ENCODE measurements at places on chromosomes 2 and 18.

DNA sequence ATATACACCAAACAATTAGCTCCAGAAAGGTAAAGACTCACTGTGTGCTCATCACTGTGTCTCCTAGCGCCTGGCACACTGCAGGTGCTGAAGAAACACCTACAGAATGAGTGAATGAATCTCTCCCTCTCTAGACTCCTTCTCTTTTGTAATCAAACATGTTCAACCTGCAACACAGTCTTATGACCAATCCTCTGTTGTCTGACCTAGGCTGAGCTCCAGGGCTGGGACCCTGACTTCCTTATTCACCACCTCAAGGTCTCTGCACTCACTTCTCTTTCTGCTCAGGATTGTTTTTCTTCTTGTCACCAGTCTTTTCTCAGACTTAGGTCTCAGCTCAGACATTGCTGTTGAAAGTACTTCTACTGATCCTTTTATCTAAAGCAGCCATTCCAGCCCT, 9.8 kb downstream of the CKAP2L start:
- DNase-seq = no peak

DNA sequence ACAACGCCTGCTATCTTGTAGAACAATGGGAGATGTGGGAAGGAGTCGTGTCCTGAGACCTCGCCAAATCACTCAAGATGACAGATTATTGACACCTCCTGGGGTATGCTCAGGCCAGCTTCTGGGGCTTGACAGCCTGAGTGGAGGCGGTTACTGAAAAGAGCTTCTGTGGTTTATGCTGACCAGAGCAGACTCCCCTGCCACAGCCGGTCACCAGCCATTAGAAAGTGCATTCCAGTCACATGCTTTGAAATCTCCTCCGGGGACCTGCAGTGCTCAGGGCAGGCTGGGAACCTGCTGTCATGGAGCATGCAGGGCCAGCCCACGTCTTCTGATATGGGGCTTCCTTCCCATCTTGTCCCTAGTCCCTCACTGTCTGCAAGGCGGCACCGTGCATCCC, 215.9 kb downstream of the SEPTIN10 start:
- no peak for DNase-seq

- no peak for DNase-seq
Measured at GRCh38 chr2:239827523-239827890, 197.6 kb downstream of the NDUFA10 start.

- no peak for DNase-seq
Measured at GRCh38 chr2:227472265-227473121, 537 bp downstream of the AGFG1 start.

- no peak for DNase-seq
Measured at GRCh38 chr2:207975921-207976320, 49.4 kb downstream of the PLEKHM3 start.

DNA sequence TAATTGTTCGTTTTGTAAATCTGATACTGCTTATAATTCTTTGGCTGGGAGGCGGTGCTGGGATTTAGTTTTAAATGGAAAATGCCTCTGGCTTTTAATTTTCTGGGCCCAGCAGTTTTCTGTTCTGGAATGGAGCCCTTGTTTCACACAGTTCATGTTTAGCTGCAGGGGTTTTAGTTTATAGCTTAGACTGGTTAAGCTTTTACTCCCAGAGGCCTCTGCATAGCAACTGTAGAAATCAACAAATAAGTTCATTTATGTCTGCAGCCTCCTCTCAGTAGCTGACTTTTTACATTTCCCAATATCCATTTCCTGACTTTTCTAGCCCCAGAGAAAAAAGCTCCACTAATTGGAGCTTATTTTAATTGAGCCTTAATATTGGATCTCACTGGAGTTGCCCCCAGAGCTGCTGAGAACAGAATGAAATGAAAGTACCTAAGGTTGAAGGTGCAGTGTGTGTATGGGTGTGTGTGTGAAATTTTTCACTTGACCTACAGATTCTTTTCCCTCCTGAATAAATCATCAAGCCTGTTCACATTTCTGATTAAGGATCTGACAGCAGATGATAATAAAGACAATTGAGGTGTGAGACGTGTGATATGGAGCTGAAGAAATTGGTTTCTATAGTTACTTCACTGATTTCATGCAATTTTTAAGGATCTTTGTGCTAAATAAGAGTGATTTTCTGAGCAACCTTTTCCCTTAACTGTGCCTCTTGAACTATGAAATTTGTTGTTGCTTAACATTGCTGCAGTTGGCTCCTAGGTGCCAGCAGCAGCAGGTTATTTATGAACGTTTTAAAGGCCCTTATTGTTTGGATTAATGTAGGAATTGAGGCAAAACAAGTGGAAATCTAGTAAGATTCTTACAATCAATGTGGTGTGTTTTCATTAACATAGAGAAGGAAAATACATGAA, 109.6 kb downstream of the TAF4B start:
- no peak for DNase-seq

GRCh38 chr2:112923967-112924338, 13.0 kb downstream of the IL37 start:
- DNase-seq = no peak

- DNase-seq = no peak
Measured at GRCh38 chr18:73752546-73752945, 395.1 kb downstream of the FBXO15 start.

GRCh38 chr2:207933396-207934065, 91.8 kb downstream of the PLEKHM3 start:
- no peak for DNase-seq

DNA sequence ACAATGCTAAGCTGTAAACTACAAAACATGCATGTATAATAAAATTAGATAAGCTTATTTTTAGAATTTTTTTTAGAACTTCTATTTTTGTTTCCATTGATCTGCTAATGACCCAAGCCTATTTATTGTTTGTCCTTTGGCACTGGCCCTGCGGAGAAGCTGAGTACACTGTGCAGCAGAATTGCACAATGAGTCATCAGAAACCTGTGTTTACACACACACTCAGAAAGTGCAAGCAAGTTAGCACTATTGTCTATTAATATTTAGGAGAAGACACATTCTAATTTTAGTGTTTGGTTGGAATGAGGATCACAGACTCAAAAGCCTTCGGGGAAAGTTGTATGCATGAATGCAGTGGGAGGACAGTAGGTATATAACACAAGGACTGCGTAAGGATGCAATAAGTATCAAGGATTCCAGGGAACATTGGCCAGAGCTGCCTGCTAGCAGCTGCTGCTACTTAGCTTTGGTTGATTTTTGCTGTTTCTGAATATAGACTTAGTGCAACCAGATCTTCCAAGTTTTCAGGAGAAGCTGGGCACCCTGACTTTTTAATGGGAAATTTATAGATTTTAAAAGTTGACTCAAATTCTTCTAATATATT, 128.2 kb downstream of the KCNH7 start:
- peak; percentile 48 for DNase-seq

GRCh38 chr2:48589170-48589767, 28.4 kb upstream of the GTF2A1L start:
- no peak for DNase-seq

- DNase-seq = no peak
Measured at GRCh38 chr2:204289066-204289465, 256.2 kb upstream of the PARD3B start.

DNA sequence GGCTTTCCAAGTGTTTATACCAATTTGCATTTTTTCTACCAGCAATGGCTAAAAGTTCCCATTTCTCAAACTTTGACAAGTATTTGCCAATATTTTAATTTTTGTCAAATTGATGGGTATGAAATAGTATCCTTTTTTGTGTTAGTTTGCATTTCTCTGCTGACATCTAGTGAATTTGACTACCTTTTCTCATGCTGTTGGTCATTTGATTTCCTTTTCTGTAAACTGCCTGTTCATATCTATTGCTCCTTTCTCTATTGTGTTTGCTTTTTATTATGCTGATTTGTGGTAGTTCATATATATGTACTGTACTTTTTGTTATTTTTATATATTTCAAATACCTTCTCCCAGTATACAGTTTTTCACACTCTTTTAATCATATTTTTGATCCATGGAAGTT, 149.4 kb downstream of the PMAIP1 start:
- no peak for DNase-seq

DNA sequence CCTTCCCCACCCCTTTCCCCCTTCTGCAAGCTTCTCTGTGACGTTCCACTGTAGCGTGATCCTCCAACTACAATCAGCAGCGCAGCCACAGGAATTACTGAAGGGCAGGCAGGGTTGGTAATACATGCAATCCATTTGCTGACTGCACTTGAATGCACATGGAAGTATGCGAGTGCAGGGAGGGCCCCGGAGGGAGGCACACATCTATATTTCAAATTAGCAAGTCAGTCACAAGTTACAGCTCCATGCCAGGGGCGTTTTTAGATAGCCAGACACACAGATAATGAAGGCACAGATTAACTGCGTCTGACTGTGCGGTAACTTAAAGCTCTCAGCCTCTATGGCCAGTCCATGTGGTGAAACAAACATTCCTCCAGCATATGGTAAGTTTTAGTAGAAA, 209.2 kb upstream of the GATA6 start:
- no peak for DNase-seq

GRCh38 chr2:141554810-141555209, 576.0 kb downstream of the LRP1B start:
- peak; percentile 41 for DNase-seq

DNA sequence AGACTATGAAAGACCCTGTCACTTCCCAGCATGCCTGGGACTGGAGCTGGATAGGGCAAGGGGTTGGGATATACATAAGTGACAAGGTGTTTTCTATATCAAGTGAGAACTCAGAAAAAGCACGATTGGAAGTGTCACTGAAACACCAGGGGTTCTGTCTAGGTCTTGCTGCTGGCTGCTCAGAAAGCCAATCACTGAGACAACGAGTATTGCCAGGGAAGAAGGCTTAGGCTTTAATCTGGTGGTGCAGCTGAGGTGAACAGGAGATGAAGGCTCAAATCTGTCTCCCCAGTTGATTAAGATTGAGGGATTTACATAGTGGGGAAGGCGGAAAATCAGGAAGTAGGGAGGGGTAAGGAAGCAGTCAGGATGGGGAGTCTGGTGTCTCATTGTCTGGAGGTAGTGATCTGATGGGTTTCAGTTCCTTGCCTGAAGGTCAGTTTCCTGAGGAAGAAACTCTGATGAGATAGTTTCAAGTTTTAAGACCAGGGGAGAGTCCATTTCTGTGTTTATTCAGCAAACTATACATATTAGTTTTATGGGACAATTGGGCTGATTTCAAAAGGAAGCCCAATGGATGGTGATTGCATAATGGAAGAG, 3.5 kb upstream of the C2orf74 start:
- no peak for DNase-seq

DNA sequence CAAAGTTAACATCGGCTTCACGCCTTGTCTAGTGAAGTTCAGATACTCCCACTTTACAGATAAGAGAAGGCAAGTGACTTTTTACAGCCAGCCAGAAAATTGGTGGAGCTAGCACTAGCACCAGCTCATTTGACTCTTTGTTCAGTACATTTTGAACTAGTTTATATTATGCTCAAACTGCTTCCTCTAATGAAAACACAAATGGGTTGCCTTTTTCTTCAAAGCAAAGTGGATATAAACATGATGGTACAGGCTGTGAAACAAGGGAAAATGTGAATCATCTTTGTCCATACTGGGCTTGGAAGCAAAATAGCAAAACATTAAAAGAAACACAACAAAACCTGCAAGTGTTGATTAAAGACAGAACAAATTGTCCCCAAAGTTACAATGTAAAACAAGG, 99.6 kb upstream of the LHCGR start:
- DNase-seq = no peak

- DNase-seq = no peak
Measured at GRCh38 chr2:204776781-204777559, 231.7 kb downstream of the PARD3B start.

GRCh38 chr2:188477564-188478103, 186.0 kb downstream of the GULP1 start:
- DNase-seq = no peak

DNA sequence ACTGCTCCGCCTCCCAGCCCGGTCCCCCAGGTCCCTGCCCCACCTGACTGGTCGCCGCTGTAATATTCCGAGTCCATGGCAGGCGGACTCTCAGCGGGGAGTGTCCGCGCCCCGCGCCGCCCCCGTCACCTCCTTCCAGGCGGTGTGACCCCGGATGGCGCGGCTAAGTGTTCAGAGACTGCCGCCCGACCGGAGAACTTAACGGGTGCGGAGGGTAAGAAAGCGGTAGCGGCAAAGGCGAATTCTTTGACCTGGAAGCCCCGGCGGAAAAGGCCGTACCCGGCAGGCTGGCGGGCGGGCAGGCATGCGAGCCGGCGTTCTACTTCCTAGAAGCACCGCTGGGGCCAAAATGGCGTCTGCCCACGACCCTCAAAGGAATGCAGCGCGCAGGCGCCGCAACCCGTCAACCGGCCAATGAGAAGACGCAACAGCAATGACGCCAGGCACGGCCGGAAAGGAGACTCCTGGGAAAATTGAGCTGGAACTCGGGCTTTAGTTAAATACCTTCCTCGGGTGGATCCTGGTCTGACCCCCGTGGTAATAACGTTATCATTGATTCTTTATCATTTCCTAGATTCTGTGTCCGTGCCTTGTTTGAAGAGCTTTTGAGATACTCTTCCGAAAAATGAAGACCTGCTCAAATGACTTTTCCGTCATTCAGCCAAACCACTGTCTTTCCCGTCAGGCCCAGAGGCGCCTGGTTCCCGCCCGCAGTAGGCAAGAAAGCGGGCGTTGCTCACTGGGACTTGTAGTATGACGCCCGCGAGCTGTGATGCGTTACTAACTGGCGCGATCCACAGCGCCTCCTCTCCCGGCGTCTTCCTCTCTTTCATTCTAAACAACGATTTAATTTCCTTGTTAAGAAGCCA, at the start of gene IWS1:
IWS1 (minus strand) TSS at position 358 of the 869 bp plus-strand sequence; CDS start at position 77, 281 bp downstream.
- peak; percentile 88 for DNase-seq

GRCh38 chr2:241871538-241872312, 2.2 kb downstream of the RTP5 start:
- DNase-seq = no peak

GRCh38 chr2:106667478-106668070, 180.4 kb downstream of the CD8B2 start:
- no peak for DNase-seq

DNA sequence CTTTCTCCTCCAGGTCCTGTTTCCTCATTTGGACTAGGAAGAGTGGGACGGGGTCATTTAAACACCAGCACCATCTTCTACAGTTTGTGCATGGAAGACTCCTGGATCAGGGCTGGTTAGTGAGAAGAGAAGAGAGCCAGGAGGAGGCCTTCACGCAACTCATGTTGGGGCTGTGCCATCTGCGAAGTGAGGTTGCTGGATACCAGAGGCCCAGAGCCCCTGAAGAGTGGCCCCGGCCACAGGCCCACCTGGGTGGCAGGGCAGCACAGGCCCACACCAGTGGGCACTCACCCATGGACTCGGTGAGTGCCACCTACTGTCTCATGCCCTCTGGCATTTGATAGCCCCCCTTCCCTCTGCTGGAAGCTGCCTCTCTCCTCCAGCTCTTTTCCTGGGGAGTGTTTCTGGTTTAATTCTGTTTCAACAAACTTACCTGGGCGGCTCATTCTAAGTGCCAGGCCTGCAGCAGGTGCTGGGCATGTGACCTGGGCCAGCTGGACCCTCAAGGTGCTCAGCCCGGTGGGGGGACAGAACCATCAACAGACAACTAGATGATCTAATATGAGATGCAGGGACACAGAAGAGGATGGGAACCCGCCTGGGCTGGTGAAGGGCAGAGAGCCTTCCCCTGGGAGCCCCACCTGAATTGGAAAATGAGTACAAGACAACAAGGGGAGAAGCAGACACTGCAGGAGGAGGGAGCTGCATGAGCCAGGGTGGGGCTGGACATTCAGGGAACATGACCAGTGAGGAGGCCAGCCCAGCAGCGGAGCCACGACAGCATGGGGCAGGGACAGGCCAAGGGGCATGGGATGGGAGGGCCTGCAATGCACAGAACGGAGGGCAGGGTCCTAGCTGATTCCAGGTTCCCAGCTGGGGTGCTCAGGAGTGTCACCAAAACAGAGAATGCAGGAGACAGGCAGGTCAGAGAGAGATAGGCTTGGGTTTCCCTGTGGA, 70.6 kb downstream of the MARCO start:
- DNase-seq = no peak

- no peak for DNase-seq
Measured at GRCh38 chr2:28613633-28614501, 118.0 kb downstream of the PLB1 start.
